ENCODE measurements at places on chromosomes 16 and 17.

- DNase-seq = no peak
Observed at GRCh38 chr17:51191895-51192294, 25.7 kb downstream of the NME2 start.

GRCh38 chr16:28543072-28543471 lies 4.3 kb upstream of the NUPR1 start:
- DNase-seq = no peak

DNA sequence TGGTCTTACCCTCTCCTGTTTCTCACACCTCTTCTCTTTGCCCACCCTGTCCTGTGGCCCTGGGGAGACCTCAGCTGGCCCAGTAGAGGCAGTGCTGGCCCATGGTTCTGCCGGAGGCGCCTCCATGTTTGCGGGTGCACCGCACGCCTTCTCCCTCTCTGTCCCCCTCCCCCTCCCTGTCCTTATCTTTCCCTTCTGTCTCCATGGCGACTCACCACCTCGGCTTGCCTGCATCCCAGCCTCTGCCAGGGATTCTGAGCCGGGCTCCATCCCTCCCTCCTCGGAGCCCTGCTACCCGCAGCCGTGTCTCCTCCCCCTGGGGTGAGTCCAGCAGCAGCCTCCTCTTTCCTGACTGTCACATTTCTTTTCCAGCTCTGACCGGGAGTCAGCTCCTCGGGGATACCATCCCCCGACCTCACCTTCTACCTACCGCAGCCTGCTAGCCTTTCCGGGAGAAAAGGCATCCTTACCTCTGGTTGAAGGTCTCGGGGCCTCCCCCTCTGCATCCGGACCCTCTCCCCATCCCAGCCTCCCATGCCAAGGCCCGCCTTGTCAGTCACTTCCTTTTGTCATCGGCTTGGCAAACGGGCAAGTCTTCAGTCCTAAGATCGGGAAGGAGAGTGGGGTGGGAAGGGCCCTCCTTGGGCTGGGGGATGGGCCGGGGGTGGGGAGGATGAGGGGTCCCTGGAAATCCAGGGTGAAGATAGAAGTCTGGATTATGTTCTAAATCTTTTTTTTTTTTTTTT lies at the start of gene RNF112:
TSS of gene RNF112 (plus strand) at position 358 of the 746 bp plus-strand sequence. CDS start at position 535, 177 bp downstream.
- no peak for DNase-seq

GRCh38 chr16:87056083-87056482 lies 261.1 kb downstream of the C16orf95 start:
- no peak for DNase-seq

DNA sequence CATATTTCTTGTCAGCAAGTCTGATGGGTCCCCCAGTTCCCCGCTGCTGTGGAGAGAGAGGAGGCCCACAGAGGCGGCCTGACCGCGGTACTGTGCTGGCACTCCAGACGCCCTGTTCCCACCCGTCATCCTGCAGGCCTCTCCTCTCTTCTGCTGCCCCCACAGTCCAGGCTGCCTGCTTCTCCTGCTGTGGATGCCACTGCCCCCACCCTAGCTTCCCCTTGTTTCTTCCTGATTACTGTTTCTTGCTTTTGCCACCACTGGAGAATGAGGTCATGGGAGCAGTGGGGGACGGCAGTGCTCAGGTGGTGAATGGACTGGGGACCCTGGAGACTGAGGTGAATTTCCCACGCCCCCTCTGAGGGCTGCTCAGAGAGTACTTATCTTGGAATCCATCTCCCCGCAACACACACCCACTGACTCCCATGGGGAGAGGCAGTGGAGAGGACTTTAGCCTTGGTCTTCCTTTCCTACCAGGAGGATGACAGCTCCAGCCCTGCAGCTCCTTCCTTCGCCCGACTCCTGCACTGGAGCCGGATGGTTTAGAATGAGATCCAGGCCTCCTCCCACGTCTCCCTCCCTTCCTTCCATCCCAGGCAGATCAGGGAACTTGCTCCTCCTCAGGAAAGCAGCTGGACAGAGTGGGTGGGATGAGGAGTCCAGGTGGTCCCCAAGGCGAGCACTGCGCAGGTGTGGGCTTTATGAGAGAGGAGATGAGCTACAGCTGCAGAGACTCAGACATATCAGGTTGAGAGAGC lies 60.4 kb downstream of the PLXDC1 start:
- no peak for DNase-seq

DNA sequence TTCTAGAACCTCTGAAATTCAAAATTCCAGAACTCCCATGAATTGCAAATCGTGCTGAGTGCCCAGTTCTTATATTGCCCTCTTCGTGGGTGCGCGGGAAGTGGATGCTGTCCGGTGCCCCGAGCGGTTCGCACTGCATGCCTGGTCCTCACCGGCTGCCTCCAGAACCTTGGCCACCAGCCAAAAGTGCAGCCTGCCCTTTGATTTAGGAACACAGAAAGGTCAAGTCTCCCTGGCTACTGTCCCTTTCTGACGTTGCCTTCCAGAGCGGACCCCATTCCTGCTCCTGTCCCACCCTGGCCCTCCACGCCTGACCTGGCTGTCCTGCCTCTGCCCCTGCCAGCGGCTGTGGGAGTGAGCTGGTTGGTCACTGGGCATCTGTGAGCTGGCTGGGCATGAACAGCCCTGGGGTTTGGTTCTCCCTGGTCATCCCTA lies 9.7 kb downstream of the NEUROD2 start:
- DNase-seq = no peak

- no peak for DNase-seq
Observed at GRCh38 chr16:140175-140857, 1.8 kb upstream of the NPRL3 start.

DNA sequence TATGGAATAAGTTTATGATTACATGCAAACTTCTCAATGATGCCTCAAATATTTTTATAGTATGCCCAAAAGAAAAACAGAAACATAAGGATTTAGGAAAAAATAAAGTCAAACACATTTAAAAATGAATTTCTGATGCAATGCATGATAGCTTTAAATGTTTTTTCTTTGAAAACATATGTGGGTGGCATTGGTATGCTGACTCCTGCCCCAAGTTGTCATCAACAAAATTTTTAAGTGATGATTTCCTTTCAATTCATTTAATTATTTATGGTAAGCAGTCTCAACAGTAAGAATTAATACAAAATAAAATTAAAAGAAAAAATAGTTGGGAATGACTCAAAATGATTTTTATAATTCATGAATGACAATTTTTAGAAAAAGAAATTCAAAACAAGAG lies 104.9 kb downstream of the CEP112 start:
- peak; percentile 1 for DNase-seq

DNA sequence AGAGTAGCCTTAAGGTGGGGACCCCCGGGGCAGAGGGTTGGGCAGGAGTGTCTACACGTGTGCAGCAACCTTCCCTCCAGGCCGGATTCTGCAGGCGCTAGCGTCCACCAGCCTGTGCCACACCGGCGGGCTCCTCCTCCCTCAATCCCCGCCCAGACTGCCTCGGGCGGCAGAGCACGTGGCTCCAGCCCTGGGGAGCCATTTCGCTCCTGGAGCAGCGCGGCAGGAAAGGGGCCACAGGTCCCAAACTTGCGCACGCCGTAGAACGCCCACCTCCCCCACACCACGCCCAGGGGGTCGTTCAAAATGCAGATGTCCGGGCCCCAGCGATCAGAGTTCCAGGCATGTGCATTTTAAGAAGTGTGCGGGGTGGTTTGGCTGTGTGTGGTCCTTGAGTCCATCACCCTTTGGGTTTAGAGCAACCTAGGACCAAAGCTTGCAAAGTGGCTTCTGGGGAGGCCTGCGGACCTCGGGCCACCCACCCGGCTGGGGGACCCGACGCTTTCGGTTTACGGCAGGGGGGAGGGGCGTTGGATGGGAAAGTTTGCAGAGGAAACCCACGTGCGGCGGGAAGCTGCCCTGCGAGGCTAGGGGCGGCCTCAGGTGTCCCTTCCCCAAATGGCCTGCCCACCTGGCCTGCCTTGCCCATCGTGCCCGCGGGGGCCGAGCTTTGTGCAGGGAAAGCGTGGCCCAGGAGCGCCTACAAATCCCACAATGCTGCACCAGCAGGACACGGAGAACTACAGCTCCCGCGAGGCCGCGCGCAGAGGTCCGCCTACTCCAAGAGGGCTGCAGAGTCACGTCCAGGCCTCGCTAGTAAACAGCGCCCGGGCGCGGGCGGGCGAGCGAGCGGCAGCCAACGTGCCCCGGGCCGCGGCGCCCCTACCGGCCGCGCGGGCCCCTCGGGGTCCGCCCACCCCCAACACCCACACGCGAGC lies 1.4 kb downstream of the TFAP4 start:
- peak; percentile 59 for DNase-seq

GRCh38 chr17:6547336-6547735 lies 9.0 kb downstream of the PITPNM3 start:
- no peak for DNase-seq

DNA sequence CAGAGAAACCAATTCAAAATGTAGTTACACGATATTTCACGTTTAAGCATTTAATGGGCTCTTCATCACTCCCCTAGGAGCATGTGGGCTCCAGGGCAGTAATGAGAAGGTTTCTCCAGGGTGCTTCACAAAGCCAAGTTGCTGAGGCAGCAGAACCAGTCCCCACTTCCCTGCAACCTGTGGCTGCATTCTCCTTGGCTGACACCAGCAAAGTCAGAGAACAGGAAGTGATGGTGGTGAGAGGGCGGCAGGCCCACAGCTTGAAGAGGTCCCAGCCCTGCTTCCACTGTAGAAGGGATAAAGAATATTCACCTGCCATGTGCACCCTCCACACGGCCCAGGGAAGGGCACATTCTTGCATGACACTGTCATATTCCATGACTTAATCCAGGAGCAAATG lies 133.2 kb downstream of the CBLN1 start:
- DNase-seq = no peak

GRCh38 chr17:80938556-80938955 lies 53.1 kb upstream of the CHMP6 start:
- DNase-seq = no peak

DNA sequence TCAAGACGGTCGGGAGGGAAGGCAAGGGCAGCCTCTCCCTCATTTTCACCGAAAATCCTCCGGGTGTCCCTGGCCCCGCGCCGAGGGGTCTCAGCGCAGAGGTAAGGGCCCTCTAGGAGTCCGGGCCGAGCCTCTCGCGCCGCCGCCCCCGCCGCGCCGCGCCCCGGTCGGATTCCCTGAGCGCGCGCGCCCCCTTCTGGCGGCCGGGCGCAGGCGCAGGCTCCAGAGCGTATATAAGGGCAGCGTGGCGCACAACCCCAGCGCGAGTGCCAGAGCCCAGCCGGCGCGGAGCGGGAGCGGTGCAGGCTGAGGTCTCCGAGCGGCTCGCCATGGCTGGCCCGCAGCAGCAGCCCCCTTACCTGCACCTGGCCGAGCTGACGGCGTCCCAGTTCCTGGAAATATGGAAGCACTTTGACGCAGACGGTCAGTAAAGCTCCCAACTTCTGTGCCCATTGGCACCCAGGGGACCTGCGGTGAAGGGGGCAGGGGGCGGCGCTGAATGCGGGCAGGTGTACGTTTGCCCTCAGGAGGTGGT lies at the start of gene CALB2:
TSS of gene CALB2 (plus strand) at position 260 of the 535 bp plus-strand sequence. CDS start at position 330, 70 bp downstream.
- no peak for DNase-seq

GRCh38 chr16:68866933-68867332 lies 23.6 kb downstream of the TANGO6 start:
- no peak for DNase-seq

DNA sequence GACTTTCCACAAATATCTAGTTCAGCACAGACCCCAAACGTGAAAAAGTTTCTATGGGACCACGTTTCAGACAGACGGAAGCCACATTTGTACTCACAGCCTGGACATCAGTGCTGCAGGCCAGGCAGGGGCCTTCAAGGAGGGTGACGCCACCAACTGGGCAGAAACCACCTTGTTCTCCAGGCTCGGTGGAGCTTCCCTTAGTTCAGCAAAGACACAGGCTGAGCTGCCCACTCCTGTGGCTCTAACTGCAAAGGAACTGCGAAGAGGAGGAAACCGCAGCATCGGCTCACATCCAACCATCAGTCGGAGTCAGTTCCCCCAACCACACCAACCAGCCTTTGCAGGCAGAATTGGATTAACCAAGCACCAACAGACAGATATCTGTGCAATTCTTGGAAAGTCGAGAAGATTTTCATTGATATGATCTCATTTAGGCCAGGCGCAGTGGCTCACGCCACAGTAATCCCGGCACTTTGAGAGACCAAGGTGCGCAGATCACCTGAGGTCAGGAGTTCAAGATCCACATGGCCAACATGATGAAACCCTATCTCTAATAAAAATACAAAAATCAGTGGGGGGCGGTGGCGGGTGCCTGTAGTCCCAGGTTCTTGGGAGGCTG lies 73.3 kb upstream of the CNEP1R1 start:
- DNase-seq = no peak

- no peak for DNase-seq
Observed at GRCh38 chr17:78910497-78911284, 7.7 kb upstream of the CEP295NL start.

DNA sequence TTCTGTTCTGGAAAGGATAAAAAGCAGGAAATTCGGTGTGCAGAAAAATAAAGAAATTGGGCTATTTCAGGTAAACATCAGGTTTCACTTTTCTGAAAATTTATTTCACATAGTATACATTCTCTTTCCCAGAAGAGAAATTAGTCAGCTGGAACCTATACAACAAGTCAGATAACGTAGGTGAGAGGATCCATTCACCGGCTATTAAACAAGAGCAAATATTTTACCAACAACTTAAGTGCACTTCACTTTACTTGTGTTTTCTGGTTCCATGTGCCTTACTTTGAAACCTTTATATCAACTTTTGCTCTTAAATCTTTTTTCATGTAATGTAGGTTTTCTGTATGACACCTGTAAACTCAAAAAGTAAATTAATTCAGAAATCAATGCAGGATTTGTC lies 839.7 kb downstream of the CDH11 start:
- DNase-seq = no peak

DNA sequence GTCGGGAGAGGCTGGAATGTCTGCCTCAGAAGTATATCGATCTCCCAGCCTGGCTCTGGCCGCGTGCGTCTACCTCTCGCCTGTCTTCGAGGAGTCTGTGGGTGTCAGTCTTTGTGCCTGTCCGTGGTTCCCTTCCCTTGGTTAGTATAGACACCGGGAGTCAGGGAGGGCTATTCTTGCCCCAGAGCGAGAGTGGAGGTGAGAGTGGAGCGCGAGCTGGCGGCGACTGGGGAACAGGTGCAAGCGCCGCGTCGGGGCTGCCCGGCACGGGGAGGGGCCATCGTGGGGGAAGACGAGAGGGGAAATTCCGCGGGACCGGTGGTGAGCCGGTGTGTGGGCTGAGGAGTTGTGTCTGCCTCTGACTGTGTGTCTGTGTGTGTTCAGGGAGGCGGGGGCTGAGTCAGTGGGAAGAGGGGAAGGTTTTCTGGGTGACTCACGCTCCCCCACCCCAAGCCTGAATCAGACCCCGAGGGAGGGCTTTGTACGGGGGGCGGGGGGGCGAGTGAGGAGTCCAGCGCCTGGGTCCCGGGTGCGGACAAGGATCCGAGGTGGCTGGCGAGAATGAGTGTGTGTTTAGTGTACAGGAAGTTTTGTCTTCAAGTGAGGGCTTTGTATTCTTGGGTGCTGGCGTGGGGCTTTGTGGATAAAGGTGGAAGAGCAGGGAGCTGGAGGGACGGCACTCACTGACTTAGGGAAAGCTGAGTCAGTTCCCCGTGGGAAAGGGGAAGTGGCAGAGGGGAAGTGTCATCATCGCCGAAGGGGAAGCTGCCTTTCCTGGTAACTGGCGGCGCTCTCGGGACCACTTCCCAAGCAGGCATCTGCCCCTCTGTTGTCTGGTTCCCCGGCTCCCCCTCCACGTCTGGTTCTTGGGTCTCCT lies 8.6 kb downstream of the KDM6B start:
- no peak for DNase-seq
